Activated CD4-positive, alpha-beta T cell treated with anti-CD3 and anti-CD28 coated beads for 24 hours (primary cell): ENCODE measurements at places on chromosomes 13 and 19.
A peak's percentile ranks its signal among the peaks of the same experiment; 100 is the strongest.

GRCh38 chr19:48866692-48867091 lies 1.7 kb downstream of the PLEKHA4 start:
- DNase-seq, result no peak

DNA sequence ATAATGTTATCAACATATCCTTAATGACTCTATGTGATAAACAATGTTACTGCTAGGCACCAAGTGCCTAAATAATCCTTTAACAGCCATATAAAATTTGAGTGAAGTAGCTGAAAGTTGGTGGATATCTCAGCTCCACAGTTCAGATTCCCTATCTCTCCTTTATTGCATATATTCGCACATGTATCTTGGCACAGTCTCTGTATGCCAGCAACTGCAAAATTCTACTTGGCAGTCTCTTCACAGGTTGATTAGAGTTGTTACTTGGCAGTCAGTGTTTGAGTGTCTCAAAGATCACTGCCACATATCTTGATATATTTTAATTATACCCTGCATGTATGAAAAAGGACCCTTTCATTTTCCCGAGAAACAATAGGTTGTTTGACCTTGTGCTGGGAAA lies 879.3 kb downstream of the OLFM4 start:
- DNase-seq, result no peak

DNA sequence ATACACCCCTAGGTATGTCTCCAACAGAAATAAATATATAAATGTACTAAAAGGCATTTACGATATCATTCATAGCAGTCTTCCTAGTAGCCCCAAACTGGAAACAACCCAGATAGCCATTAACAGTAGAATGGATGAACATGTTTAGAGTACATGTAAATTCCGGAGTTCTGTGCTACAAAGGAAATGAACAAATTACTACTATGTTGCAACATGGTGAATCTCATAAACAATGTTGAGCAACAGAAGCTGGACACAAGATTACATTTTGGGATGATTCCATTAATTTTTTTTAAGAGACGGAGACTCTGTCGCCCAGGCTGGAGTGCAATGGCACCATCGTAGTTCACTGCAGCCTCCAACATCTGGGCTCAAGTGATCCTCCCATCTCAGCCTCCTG lies 5.9 kb upstream of the SLC7A10 start:
- DNase-seq, result no peak

DNA sequence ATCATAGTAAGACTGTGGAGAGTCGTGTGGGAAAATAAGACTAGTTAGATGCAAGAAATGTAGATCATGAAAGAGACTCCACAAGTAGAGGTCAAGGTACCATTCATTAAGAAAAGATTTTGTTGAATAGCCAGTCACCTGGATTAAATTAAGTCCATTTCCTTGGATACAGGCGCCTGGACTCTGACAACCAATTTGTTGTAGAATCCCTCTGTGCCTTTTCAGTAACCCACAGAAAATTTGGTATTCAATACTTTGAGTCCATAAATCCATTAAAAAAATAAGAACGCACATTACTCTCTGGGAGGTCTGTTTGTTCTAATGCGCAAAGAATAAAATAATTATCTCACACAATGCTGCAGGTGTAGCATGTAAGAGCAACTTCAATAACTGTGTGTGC lies 469.4 kb downstream of the KLF12 start:
- no peak for DNase-seq

DNA sequence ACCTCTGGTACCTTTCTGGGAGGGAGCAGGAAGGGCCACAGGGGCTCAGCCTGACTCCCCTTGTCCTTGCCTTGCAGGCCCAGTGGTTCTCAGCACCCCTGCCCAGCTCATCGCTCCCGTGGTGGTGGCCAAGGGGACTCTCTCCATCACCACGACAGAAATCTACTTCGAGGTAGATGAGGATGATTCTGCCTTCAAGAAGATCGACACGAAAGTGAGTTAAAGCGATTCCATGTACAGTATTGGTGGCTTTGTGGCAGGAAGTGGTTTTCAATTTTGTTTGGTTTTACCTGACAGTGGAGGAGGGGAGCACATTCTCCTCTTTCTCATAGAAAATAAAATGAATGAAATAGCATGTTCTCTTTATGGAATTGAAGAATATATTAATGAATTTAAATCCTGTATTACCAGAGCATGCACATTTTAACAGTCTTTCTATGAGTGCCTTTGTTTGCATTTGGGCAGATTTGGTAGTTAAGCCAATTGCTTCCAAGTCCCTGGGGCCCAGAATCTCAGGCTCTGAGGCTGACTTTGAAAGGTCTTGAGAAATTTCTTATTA lies 4.1 kb downstream of the MAB21L1 start:
- no peak for DNase-seq

GRCh38 chr13:28559636-28560259 lies 64.8 kb upstream of the FLT1 start:
- no peak for DNase-seq

- no peak for DNase-seq
These were observed 37.3 kb downstream of the PEPD start for GRCh38 chr19:33484226-33484774.

GRCh38 chr19:8459095-8459494 lies 14.3 kb downstream of the HNRNPM start:
- no peak for DNase-seq

DNA sequence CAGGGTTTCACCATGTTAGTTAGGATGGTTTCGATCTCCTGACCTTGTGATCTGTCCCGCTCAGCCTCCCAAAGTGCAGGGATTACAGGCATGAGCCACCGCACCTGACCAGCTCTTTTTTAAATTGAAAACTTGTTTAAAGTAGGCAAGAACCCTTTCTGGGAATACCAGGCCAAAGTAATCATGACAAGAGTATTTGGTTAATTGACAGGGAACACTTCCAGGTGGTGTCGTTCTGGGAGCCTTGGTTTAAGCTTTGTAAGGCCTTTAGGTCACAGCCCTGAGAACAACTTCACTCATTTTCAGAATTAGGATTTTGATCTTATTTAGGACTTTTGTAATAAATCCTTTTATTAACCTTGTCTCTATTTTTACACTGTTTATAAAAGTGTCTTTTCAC lies 115.2 kb downstream of the LMO7 start:
- DNase-seq, result no peak

DNA sequence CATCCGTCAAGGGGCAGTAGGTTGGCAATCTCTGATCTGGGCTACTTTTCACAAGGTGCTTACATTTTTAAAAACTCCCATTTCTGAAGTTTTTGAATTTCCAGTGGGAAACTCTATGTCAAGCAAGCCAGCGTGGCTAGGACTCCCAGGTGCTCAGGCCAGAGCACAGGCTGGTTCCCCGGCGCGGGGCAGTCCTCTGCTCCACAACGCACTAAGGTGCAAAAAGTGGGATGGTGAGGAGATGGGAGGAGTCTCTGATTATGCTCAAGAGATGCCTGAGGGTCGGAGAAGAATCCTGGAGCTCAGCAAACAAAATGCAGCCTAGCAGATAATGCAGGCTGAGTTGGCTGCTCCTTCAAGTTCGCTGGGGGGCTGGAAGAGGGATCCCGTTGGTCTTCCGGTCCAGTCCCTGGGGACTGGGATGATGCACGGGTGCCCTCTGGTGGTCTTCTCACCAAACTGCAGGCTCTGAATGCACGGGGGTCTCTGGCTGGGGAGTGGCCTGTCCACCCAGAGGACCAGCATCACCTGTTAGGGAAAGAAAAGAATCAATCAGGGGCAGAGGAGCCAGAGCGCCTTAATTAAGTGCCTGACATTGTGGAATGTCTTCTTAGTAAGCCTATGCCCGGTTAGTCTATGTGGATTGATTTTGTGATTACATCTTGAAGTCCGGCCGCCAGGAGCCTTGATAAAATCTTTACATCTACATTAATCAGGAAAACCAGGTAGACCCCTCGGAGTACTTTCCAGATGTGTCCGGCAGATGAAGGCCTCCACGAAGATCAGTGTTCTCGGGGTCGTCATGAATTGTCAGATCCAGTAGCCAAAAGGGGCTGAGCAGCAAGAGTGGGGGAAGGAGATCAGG lies 244.4 kb upstream of the MAB21L1 start:
- DNase-seq, result peak; percentile 22

DNA sequence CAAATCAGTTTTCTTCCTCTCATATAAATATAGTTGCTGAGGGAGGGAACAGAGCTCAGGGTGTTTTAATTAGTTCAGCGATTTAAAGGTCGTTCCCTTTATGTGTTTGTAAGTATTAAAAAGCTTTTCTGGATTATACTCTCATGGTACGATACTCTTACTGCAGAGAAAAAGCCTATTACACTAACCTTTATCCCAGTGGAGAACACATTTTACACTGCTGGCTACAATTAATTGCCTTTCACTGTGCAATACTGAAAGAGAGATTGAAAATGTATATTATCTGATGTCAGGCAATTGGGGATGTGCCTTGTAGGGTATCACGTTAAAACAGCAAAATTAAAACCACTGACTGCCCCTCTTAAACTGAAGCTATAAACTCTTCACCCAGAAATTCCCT lies 526.9 kb upstream of the SGCG start:
- DNase-seq, result no peak

DNA sequence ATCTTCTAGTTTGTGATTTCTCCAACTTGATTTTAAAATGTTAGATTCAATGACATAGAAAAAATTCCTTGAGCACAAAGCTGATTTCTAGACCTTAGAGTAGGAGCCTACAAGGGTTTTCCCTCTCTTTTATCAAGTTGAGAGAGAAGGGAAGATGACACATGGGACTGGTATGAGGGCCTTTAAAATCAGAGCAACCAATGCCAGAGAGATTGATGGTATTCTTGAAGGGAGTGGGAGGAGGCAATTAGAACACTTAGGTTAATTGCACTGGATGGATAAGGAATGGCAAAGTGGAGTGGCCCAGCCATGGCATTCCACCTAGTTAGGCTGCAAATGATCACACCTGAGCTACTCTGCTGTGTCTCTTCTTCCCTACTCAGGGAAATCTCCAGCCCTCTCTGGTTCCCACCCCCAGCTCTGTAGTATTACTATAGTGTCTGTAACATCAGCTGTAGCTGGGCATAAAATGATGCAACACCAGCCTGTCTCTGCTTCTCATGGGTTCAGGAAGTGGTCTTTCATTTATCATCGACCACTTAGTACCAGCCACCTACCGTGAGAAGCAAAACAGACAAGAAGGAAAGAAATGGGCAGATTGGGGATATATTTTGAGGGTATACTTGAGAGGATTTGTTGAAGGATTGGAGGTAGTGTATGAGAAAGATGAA lies 333.6 kb downstream of the DLEU7 start:
- no peak for DNase-seq

- DNase-seq, result peak; percentile 64
These were observed 61.4 kb downstream of the CCNE1 start for GRCh38 chr19:29873024-29873800.

GRCh38 chr13:89518289-89519077 lies 1829.0 kb upstream of the MIR17HG start:
- DNase-seq, result no peak

- no peak for DNase-seq
These were observed 40.0 kb upstream of the ISYNA1 start for GRCh38 chr19:18477974-18478373.

DNA sequence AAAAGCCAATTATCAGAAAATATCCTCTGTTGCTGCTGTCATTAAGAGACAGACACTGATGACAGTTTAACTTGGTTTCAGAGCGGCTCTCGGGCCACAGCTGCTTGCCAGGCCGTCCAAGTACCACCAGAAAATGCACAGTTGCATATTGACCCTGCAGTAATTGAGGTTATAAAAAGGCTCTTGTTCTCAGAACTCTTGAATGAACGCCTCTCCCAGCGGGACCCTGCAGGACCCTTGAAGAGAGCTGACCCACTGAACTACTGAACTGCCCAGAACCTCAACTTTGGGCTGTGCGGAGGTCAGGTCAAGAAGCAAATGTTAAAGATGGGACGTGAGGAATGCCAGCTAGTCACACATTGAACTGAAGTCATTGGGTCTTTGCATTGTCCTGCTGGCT lies 1559.0 kb upstream of the SLC10A2 start:
- no peak for DNase-seq

DNA sequence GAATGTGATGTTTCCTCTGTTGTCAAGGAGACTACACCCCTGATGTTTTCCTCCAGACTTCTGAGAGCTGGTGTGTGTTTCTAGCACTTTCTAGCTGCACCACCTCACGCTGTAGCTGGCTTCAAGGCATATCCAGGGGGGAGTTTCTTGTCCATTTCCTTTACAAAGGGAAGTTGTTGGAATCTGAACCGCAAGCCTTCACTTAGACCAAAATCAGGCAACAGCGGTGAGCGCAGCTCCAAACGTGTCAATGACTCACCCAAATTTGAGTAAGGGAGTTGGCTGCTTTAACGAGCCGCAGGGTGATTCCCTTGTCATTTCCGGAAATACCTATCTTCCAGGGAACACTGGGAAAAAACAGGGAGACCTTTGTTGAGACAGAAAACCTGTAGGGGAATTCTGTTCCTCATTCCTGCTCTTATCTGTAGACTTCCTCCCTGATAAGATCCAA lies 2.5 kb downstream of the LDLR start:
- DNase-seq, result no peak

GRCh38 chr19:32580353-32580900 lies 563 bp upstream of the PDCD5 start:
- no peak for DNase-seq

- DNase-seq, result no peak
These were observed 103.3 kb downstream of the ZAR1L start for GRCh38 chr13:32211813-32212212.

DNA sequence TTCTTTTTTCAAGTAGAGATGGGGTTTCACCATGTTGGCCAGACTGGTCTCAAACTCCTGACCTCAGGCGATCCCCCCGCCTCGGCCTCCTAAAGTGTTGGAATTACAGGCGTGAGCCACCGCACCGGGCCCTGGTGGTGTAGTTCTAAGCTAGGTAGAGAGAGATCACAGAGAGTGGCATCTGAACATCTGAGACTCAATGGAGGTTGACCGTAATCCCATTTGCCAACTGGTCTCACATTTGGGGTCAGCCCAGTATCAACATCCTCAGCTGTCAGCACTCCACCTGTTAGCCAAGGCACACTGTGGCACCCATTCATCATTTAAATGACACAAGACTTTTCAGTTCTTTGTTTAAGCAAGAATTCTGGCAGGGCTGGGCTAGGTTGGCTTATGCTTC lies 8.1 kb downstream of the SELENOW start:
- no peak for DNase-seq

GRCh38 chr13:99307247-99307646 lies at the start of gene GPR183:
Gene GPR183 (minus strand): TSS chr13:99307399. CDS start chr13:99296145, 11,254 bp downstream.
- no peak for DNase-seq

DNA sequence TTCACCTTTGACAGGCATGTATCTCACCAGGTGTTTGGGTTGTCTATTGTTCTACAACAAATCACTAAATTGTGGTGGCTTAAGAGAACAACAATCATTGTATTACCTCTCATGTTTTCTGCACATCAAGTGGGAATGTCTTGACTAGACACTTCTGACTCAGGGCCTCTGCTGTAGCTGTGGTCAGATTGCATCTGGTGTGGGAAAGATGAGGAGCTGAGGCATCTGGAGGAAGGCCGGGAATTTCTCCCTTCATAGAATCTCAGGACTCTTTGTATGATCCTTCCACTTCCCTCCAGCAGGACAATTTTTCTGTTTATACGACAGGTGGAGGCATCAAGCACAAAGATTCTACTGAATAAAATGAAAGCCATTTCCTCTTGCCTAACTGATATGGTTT lies 511.8 kb upstream of the NBEA start:
- DNase-seq, result no peak

GRCh38 chr19:15042826-15043225 lies 6.5 kb upstream of the CASP14 start:
- no peak for DNase-seq
